ENCODE measurements at places on chromosomes 2 and 18.

GRCh38 chr2:205582366-205582765, 99.9 kb upstream of the NRP2 start:
- DNase-seq: no peak

GRCh38 chr18:76491776-76492668, 3.0 kb downstream of the ZNF516 start:
- DNase-seq: no peak

GRCh38 chr18:35028536-35028935, 12.7 kb upstream of the MAPRE2 start:
- DNase-seq: no peak

DNA sequence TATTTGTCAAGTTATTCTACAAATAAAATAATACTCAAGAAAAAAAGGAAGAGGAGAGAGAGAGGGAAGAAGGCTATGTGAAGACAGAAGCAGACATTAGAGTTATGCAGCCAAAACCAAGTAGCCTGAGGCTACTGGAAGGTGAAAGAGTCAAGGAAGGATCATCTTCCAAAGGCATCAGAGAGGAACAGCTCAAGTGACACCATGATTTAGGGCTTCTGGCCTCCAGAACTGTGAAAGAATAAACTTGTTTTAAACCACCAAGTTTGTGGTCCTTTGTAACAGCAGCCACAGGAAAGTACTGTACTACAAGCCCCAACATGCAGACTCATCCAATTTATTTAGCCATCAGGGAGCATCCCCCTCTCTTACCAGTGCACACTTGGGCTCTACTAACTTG, 788.5 kb upstream of the LRRTM1 start:
- DNase-seq: no peak

GRCh38 chr18:13541621-13542519, 184.5 kb downstream of the FAM210A start:
- no peak for DNase-seq

DNA sequence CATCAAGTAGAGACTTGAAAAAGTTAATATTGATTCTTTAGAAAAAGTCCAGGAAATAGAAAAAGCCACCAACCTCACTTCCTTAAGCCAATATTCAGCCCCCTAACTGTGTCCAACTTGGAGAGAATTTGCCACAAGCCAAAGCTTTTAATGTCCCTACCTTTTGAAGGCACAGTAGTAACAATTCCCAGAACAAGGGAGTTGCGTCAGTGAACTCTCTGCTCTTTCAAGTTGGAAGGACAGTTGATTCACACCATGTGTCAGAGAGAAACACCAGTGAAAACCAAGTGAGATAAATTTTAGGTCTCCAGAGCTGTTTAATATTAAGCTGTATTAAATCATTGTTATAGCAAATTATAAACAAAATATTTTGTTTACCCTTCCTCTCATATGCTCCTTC, 66.1 kb downstream of the EXOC6B start:
- DNase-seq: no peak

DNA sequence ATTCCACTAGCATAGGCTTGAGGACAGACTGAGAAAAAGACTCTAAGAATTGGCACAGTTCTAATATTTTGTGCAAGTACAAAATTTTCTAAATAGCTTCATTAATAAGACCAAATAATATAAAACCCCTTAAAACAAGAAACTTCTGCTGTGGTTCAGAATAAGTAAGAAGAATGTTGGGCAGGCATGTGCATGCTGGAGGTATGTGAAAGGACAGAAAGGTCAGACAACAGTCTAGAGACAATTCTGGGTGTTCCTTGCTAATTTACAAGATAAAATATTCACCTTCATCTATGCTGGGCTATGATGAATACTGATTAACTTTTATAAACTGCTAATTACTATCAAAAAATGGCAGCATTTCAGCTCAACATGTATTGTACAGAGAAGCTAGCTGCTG, 14.9 kb downstream of the CEBPZOS start:
- no peak for DNase-seq

DNA sequence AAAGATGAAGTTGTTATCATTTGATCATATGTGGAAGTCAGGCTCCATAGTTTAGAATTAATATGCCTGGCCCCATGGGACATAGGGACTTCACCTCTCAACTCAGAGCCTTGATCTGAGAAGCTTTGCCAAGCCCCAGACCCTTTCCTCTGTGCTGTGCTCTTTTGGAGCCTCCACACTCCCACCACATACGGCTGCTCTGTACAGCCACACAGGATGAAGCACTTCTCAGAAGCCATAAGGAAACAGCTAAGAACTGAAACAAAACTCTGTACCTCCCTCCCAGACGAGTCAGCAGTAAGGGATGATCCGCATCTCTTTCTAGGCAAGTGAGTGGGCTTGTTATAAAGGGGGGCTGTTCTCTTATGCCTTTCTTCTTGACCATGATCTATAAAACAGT, 66.5 kb downstream of the CAB39 start:
- DNase-seq: no peak

DNA sequence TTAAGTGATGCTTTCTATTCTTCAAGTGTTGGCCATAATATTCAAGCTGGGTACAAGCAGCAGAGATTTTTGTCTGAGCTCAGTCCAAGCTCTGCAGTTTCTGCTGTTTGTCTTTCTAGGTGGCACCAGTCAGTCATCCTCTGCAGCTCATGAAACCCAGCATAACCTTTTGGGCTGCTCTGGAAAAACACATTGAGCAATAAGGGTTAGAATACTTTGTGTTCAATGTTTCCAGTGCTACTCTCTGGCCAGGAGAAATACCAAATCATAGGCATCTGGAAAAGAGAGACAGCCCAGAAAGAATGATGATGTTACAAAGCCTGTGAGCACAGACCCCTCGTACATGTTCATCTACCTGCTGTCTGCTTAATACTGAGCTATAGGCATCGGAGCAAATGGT, 19.5 kb upstream of the WIPF1 start:
- DNase-seq: no peak

- no peak for DNase-seq
Measured at GRCh38 chr18:56565046-56565445, 73.3 kb downstream of the TXNL1 start.

DNA sequence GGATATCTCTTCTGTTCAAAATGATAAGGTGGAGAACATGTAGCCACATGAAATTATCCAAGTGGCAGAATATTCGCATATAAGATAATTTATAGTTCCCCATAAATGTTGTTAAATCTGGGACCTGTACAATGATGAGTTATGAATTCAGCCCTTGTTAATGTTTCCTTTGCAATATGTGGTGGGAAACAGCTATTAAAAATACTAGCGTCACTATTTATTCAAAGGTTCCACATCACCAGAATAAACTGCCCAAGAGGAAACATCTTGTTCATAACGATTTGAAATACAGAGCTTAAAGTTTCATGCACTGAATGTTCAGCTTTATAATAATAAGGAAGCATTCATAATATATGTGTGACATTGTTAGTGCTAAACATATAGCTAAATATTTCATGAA, 223.9 kb upstream of the TCF4 start:
- no peak for DNase-seq

DNA sequence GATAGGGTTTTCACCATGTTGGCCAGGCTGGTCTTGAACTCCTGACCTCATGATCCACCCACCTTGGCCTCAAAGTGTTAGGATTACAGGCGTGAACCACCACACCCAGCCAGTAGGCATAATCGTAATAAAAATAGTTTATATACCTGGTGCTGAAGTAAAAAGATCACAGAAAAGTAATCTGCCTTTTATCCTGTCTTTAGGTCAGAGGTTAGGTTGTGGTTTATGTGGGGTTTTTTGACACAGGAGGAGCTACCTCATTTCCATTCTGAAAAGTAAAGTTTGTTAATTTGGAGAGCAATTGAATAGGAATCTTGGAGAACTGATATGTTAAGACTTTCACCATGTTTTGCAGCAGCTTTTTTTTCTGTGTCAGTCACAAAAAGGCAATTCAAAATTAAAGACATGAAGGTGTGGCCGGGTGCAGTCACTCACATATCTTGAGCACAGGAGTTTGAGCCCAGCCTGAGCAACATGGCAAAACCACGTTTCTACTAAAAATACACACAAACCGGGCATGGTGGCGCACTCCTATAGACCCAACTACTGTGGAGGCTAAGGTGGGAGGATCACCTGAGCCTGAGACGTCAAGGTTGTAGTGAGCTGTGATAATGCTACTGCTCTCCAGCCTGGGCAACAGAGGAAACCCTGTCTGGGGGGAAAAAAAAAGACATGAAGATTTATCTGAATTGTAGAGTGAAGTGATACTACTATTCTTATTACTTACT, 31.5 kb downstream of the CCNT2 start:
- DNase-seq: no peak

- DNase-seq: no peak
Measured at GRCh38 chr2:68044099-68044498, 18.7 kb downstream of the C1D start.

- no peak for DNase-seq
Measured at GRCh38 chr2:158182676-158183295, 81.1 kb downstream of the UPP2 start.

GRCh38 chr2:65658881-65659280, 226.5 kb upstream of the SPRED2 start:
- DNase-seq: no peak

DNA sequence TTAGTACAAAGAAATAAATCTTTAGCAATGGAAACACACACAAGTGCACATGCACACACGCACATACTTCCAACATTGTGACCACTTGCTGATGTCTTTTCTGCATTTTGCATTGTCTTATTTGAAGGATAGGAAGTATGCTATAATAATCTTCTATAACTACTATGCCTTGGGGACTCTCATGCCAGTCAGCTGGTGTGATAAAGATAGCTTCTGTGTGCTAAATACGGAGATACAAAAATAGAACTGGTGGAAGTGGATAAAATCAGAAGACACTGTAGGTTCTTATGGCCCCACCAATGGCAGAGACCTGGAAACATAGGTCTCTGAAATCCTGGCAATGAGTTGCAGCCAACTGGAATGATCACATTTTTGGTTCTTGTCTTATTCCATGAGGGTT, 31.5 kb upstream of the RASGRP3 start:
- DNase-seq: no peak

- no peak for DNase-seq
Measured at GRCh38 chr2:158131483-158131912, 29.8 kb downstream of the UPP2 start.

- no peak for DNase-seq
Measured at GRCh38 chr2:237354892-237355291, 59.1 kb downstream of the COL6A3 start.

- no peak for DNase-seq
Measured at GRCh38 chr2:134771313-134771801, 52.6 kb upstream of the TMEM163 start.

- no peak for DNase-seq
Measured at GRCh38 chr2:191386938-191387536, 141.8 kb downstream of the MYO1B start.

DNA sequence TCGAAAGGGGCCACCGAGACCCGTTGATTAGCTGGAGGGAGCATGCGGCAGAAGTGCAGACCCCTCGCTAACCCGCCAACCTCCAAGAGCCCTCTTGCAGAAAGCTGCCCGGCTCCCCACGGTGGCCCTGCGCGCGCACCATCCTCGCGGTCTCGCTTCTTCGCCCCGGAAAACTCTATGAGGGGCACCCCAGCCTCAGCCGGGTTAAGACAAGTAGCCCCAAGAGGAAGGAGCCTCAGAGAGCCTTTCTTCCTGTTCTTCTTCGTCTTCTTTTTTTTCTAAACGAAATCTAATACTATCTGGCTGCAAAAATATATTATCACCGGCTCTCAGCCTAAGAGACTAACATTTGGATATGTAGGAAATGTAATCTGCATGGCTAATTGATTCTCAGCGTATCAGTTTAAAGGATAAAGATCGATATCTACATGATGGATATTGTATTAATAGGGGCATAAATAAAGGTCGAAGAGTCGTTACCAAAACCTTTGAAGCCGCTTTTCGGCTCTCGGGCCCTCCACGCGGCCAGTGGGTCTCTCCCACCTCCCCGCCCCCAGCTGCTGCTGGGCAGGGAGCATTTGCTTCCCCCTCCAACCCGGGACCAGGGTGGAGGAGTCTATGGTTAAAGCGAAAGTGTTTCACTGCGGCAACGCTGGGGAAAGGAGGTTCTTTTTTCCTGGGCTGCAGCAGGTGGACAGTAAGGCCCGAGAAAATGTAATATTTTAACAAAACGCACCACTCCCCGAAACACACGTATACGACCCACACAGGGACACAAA, 6.1 kb upstream of the PAX3 start:
- no peak for DNase-seq

DNA sequence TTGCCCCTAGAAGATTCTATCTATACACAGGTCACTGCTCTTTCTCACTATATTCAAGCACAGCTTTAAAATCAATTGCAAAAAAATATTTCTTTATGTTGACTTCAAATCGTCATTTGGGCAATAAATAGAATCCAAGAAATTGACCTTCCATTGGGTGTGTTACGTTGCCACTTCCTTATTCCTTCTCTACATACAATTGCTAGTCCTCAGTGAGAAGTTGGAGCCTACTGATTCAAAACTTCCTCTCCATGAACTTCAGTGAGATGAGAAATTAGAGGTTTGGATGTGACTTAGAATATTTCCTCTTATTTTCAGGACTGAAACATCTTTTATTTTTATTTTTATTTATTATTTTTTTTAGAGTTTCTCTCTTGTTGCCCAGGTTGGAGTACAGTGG, 40.3 kb downstream of the PMAIP1 start:
- DNase-seq: no peak

- DNase-seq: no peak
Measured at GRCh38 chr18:34870555-34871310, 160.6 kb downstream of the DTNA start.

- no peak for DNase-seq
Measured at GRCh38 chr18:58569490-58569911, 59.4 kb downstream of the ALPK2 start.

DNA sequence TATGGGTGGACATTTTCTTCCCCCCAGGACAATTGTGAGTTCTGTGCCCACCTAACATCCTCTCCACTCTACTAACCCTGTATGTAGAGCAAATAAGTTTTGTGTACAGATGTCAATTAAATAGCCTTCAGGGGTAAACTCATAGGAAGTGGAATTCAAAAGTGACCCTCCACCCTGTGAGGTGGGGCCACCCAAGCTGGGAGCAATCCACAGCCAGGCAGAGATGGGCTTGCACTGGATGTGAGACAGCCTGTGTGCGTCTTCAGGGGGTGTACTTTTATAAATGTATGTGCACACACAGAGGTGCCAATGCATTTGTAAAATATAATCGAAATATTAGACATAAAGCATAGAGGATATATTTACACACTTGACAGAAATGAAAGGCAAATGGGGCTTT, 33.1 kb upstream of the ATP6V1B1 start:
- no peak for DNase-seq

Data from stimulated activated CD8-positive, alpha-beta memory T cell treated with anti-CD3 and anti-CD28 coated beads, Interleukin-7, amount 100 ng/mL, for 1 hour (primary cell).